CD14-positive monocyte (primary cell): ENCODE measurements at places on chromosomes 6 and 20.
A peak's percentile ranks its signal among the peaks of the same experiment; 100 is the strongest.

GRCh38 chr20:18669241-18670019 lies 81.6 kb downstream of the DTD1 start:
- H3K4me1 ChIP-seq: no peaks in the 10 kb centered on the region
- H3K27ac ChIP-seq: no peak overlapping the region
- no peaks in the 10 kb centered on the region for H3K36me3 ChIP-seq
- no peaks in the 10 kb centered on the region for H3K27me3 ChIP-seq
- H3K4me3 ChIP-seq: no peak overlapping the region

- no peaks in the 10 kb centered on the region for H3K36me3 ChIP-seq
- no peak for DNase-seq
- no peak overlapping the region for H3K27ac ChIP-seq
- no peak overlapping the region for H3K4me3 ChIP-seq
- H3K4me1 ChIP-seq: peaks cover 38% of the 10 kb centered on the region
Observed at GRCh38 chr6:149213829-149214228, 103.7 kb upstream of the TAB2 start.

DNA sequence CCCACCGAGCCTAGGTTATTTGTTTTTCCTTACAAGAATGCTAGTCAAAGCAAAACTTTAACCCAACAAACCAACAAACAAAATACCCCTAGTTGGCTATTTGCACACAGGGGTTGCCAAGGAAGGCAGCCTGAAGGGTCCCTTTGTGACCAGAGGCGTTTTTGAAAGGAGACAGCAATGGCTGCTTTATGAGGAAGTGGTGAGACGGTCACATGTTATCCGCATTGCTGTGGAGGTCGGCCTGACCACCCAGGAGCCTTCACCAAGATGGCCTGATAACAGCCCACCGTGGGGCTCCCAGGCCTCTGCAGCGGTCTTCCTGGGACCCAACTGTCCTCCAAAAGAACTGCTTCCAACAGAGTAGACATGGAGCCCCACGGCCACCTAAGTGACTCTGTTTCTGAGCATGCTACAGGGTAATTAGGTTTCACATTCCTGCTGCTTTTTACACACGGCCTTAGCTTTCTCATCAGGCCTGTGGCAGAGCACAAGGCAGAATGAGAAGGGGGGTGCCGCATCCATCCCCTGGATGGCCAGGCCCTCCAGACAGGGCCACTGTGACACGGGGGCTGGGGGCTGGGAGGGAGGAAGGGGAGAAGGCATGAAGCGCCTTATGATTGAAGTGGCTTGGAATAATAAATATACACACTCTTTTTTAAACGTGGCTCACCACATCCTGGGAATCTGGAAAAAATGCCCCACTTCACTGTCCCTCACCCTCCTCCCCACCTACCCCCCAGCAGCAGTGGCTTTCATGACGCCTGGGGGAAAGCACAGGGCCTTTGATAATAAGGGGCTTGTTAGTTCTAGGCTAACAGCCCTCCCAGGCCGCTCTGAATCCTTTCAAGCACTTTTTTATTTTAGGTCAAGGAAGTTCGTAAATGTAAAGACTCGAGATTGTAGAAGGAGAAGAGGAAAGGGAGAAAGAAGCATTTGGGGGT lies 86.0 kb downstream of the CLIC5 start:
- DNase-seq: no peak
- H3K36me3 ChIP-seq: no peaks in the 10 kb centered on the region
- H3K27me3 ChIP-seq: no peaks in the 10 kb centered on the region
- no peaks in the 10 kb centered on the region for H3K4me1 ChIP-seq

- no peaks in the 10 kb centered on the region for H3K27me3 ChIP-seq
- H3K36me3 ChIP-seq: no peaks in the 10 kb centered on the region
- DNase-seq: no peak
- H3K27ac ChIP-seq: no peak overlapping the region
- no peak overlapping the region for H3K4me3 ChIP-seq
- H3K4me1 ChIP-seq: no peaks in the 10 kb centered on the region
Observed at GRCh38 chr6:29465279-29465678, 8.3 kb downstream of the OR2H1 start.

GRCh38 chr6:70414813-70415212 lies 1.5 kb downstream of the FAM135A start:
- peaks cover 23% of the 10 kb centered on the region for H3K4me1 ChIP-seq
- H3K27me3 ChIP-seq: no peaks in the 10 kb centered on the region
- H3K4me3 ChIP-seq: no peak overlapping the region
- peaks cover 17% of the 10 kb centered on the region for H3K36me3 ChIP-seq
- DNase-seq: no peak
- no peak overlapping the region for H3K27ac ChIP-seq

DNA sequence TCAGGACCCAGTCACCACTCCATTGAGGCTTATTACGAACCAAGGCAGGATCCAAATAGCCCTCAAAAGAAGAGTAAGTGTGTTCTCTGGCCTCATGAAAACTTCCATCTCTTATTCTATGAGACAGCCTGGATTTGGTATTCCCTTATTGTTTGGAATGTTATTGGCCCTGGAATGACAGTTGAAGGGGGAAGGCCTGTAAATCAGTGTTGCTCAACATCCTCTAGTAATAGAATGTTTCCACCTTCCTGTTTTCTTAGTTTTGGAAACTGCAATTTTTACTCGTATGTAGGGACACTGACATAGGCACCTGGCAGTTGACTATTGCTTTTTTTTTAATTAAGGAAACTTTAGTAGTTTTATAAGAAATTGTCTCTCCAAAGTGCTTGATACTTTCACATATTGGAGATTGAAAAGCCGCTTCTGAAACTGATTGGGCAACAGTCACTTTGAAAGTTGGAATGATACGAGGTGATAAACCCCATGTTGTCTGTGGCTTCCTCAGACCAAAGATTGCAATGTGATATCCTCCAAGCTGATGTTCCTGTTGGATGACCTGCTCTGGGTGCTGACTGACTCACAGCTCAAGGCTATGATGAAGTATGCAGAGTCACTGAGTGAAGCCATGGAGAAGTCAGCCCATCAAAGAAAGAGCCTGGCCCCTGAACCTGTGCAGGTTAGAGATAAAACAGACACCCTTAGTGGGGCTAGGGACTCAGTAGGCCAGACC lies 43.1 kb downstream of the BLTP3A start:
- peak overlapping the region; percentile 81 for H3K27ac ChIP-seq
- peaks cover 23% of the 10 kb centered on the region for H3K4me1 ChIP-seq
- peak; percentile 60 for DNase-seq
- no peaks in the 10 kb centered on the region for H3K27me3 ChIP-seq

- H3K27ac ChIP-seq: no peak within 1 kb of the TSS
- H3K4me3 ChIP-seq: no peak within 1 kb of the TSS
- no peak for DNase-seq
- no peaks in the 10 kb centered on the region for H3K4me1 ChIP-seq
- peaks cover 37% of the 10 kb centered on the region for H3K27me3 ChIP-seq
Observed at GRCh38 chr20:41366546-41367392, at the start of gene EMILIN3. Gene EMILIN3 (minus strand): TSS chr20:41366818. CDS start chr20:41366634, 184 bp downstream.

GRCh38 chr6:76702187-76702586 lies 629.7 kb upstream of the IMPG1 start:
- H3K4me1 ChIP-seq: no peaks in the 10 kb centered on the region
- no peaks in the 10 kb centered on the region for H3K27me3 ChIP-seq
- no peaks in the 10 kb centered on the region for H3K36me3 ChIP-seq
- H3K4me3 ChIP-seq: no peak overlapping the region
- no peak for DNase-seq
- H3K27ac ChIP-seq: no peak overlapping the region

DNA sequence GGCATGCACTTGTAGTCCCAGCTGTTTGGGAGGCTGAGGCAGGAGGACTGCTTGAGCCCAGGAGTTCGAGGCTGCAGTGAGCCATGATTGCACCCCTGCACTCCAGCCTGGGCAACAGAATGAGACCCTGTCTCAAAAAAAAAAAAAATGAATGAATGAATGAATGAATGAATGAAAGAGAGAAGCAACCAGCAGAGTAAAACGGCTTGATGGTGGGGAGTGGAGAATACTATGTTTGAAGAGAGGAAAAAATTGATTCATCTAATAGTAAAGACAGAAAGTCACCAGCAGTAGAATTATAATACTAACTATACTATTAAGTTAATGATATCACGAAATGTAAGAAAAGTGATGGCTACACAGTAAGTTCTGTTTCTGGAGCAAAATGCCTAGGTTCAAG lies 80.6 kb downstream of the ATP9A start:
- no peak overlapping the region for H3K4me3 ChIP-seq
- H3K36me3 ChIP-seq: no peaks in the 10 kb centered on the region
- H3K27me3 ChIP-seq: no peaks in the 10 kb centered on the region
- DNase-seq: no peak
- H3K4me1 ChIP-seq: no peaks in the 10 kb centered on the region

- H3K27me3 ChIP-seq: no peaks in the 10 kb centered on the region
- no peak overlapping the region for H3K27ac ChIP-seq
- H3K36me3 ChIP-seq: no peaks in the 10 kb centered on the region
- no peak for DNase-seq
- H3K4me3 ChIP-seq: no peak overlapping the region
- no peaks in the 10 kb centered on the region for H3K4me1 ChIP-seq
Observed at GRCh38 chr20:34193051-34193450, 48.2 kb upstream of the ASIP start.

DNA sequence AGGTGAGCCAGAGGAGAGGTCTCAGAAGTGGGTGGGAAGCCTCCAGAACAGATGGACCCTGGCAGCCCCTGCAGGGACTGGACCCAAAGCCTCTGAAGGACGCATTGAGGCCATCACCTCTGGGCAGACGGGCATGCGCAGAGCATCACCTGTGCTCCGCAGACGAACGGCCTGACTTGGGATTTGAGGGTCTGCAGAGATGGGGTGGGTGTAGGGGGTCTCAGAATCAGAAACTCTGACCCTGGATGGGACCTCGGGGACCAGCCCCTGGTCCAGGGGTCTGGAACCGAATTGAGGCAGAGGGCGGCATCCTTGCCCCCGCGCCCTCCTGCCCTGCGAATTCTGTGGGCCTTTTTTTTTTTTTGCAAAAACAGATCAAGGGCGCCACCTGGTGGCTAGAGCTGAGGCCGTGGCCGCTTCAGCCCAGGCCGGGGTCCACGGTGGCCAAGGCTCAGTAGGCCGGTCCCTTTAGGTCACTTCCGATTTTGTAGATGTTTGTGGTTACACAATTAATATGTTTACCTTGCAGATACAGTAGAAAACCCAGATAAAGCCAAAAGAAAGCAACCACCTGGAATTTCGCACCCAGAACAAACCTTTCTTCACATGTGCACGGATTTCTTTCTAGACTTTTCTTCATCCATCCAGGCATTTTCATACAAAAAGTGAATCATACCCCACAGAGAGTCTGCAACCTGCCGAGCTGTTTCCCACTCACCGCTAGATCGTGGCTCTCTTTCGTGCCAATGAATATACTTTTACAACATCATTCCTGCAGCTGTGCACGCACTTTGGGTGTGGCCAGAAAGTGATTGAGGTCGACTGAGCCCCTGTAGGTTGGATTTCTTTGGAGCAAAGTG lies 25.9 kb downstream of the ZBP1 start:
- peaks cover 5% of the 10 kb centered on the region for H3K4me1 ChIP-seq
- no peak overlapping the region for H3K4me3 ChIP-seq
- peaks cover 3% of the 10 kb centered on the region for H3K27me3 ChIP-seq
- peak; percentile 50 for DNase-seq

- H3K4me3 ChIP-seq: no peak overlapping the region
- H3K27ac ChIP-seq: peak overlapping the region; percentile 10
- no peaks in the 10 kb centered on the region for H3K4me1 ChIP-seq
- no peak for DNase-seq
- no peaks in the 10 kb centered on the region for H3K27me3 ChIP-seq
Observed at GRCh38 chr20:49631061-49631716, 63.3 kb upstream of the PTGIS start.

DNA sequence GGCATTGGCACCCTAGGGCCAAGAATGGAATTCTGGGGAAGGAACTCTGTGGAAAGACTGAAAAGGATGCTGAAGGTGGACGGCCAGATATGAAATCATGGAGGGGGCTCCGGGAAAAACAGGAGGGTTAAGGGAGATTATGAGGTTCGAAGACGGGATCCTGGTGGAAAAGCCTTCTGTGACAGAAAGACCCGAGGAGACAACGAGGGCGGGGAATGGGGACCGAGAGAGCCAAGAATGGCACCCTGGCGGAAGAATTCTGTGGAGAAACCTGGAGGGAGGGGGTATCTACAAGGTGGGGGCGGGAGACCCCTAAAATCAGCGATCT lies 426 bp downstream of the TRMT6 start:
- H3K27ac ChIP-seq: peak overlapping the region; percentile 94
- H3K4me3 ChIP-seq: peak overlapping the region; percentile 93
- H3K36me3 ChIP-seq: peaks cover 37% of the 10 kb centered on the region
- no peaks in the 10 kb centered on the region for H3K27me3 ChIP-seq

DNA sequence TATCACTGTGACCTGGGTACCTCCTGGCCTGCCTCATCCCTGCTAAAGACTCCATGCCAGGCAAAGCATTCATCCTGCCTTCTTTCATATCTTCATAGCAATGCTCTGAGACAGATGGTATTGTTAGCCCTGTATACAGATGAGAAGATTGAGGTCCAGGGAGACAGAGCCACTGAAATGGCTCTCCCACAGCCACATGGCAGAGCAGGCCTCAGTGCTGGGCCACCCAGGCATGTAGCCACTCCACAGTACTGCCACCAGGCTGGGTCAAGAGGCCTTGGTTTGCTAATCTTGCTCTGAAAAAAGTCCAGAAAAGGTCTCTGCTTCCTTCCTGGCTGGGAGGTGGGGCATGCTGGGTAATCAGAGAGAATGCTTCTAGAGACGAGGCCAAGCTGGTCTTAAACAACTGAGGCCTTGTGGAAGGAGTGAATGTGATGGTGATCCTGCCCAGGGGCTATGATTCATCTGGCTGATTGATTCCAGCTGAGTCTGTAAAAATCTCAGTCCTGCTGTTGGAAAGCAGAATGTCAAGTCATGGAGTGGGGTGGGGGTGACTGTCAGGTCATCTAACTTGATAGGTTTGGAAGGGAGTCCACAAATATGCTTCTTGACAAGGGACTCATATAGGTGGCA lies 29.8 kb downstream of the HM13 start:
- H3K36me3 ChIP-seq: peaks cover 68% of the 10 kb centered on the region
- no peaks in the 10 kb centered on the region for H3K27me3 ChIP-seq
- DNase-seq: no peak
- no peak overlapping the region for H3K4me3 ChIP-seq
- H3K27ac ChIP-seq: no peak overlapping the region

- H3K27ac ChIP-seq: no peak overlapping the region
- no peak overlapping the region for H3K4me3 ChIP-seq
- no peaks in the 10 kb centered on the region for H3K4me1 ChIP-seq
- no peaks in the 10 kb centered on the region for H3K27me3 ChIP-seq
- H3K36me3 ChIP-seq: peaks cover 98% of the 10 kb centered on the region
Observed at GRCh38 chr20:47278907-47279348, 77.6 kb downstream of the ZMYND8 start.

GRCh38 chr6:21992178-21992967 lies 304.5 kb downstream of the PRL start:
- H3K4me1 ChIP-seq: peaks cover 11% of the 10 kb centered on the region
- H3K27ac ChIP-seq: no peak overlapping the region
- no peaks in the 10 kb centered on the region for H3K27me3 ChIP-seq
- H3K36me3 ChIP-seq: no peaks in the 10 kb centered on the region
- no peak for DNase-seq
